ENCODE measurements at places on chromosomes 2 and 18.

DNA sequence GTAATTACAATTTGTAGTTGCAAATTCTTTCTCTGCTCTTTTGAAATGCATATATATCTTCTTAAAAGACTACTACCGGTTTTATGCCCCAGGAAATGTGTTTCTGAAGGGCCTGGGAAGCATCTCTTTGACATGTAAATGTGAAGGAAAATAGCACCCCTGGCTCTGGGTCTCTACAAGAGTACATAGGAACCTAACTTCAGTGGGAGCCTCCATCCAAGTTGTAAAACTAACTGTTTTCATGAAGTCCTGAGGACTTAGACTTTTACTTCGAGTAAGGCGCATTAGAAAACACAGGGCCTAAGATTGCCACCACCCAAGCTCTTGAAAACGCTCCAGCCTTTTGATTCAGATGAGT, 99.4 kb downstream of the CBLN2 start:
- no peak for DNase-seq

GRCh38 chr2:111057045-111057444, 63.7 kb upstream of the BCL2L11 start:
- no peak for DNase-seq

GRCh38 chr2:187500585-187501359, 52.7 kb upstream of the CALCRL start:
- DNase-seq: no peak

DNA sequence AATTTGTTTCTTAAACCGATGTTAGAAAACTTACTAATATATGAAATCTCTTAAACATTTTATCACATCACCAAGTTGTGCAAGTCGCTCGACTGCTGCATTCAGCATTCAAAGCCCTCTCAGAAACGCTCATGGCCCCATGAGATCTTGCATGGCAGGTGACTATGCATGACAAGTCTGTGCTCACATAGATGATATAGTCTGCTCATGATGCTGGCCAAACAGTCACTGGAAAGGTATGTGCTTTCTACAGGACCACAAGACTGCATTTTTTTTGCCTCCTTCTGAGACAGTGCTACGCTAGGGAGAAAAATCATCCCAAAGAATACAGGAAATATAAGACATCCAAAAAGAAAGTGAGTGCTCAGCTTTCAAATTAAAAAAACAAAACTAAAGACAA, 98.3 kb upstream of the ZBTB14 start:
- no peak for DNase-seq
